A549 (cell line): ENCODE measurements at places on chromosomes 7 and 10. TPM values are rescaled to one million over a fixed set of nuclear protein-coding genes. Genes with fewer than 3 reads are reported as not detected.

- DNase-seq = no peak
Measured at GRCh38 chr7:78043159-78043558, 244.6 kb downstream of the PHTF2 start.

- no peak for DNase-seq
Measured at GRCh38 chr7:14834456-14834855, 68.1 kb downstream of the DGKB start.

DNA sequence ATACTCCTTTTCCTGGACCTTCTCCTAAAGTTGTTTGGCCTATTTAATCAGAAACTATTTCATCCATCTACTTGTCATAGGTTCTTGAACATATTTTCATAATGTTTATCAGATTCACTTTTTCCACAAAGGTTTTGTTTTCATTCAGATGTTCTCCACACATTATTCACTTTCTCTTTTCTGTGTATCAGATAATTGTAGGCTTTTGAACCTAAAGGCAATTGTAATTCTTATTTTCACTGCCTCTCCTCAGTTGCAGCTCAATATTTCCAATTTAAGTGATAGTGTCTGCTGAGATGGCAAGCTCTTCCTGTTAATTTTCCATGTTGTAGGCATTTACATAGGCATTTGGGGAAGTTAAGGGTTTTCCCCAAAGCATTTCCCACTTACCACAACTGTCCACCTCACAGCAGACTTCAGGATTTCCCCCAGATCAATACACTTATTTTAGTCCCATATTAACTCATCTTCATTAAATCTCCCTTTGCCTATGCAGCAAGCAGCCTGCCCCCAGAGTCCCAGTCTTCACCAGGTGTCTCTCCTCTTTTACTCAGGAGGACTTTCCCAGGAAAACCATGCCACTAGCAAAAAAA, 12.3 kb upstream of the IKZF1 start:
- DNase-seq = no peak

GRCh38 chr7:5488286-5488878, 64.7 kb upstream of the TNRC18 start:
- DNase-seq = no peak

The CADPS2 gene
- 0.04 to 0.07 TPM (median 0.05 TPM) in 3 replicates for polyA plus RNA-seq

The PODXL gene
- 28.4 to 35.3 TPM (median 33.6 TPM) in 3 replicates for polyA plus RNA-seq

The MNX1 gene
- polyA plus RNA-seq = 3.1 to 4.5 TPM (median 4.2 TPM) in 3 replicates

The TMEM236 gene
- polyA plus RNA-seq = 0.06 to 0.14 TPM (median 0.08 TPM) in 3 replicates

The IGFBP3 gene
- 153 to 187 TPM (median 159 TPM) in 3 replicates for polyA plus RNA-seq
